ENCODE measurements at places on chromosomes 7 and 10. TPM values are rescaled to one million over a fixed set of nuclear protein-coding genes. Genes with fewer than 3 reads are reported as not detected.
A peak's percentile ranks its signal among the peaks of the same experiment; 100 is the strongest.

GRCh38 chr7:31633894-31634494 lies 53.0 kb upstream of the PPP1R17 start:
- H3K27me3 ChIP-seq: no peaks in the 10 kb centered on the region
- peak; percentile 55 for DNase-seq
- no peak overlapping the region for H3K27ac ChIP-seq
- H3K4me3 ChIP-seq: no peak overlapping the region
- H3K4me1 ChIP-seq: no peaks in the 10 kb centered on the region

DNA sequence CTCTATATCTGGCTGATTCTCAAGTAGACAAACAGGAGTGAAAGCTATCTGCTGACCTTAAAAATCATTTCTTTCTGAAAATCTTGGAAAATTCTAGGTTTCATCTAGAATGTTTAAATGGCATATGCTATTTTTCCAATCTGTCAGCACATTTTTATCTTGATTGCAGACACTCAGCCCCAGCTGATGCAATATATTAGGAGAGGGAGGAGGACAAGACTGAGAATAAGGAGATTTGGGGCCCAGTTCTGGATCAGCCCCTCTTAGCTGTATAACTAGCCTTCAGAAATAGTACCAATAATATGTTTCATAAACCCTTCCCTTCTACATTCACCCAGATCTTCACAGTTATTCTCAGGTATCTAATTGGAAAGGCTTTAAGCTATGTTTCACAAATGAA lies 131.2 kb downstream of the HDAC9 start:
- H3K4me1 ChIP-seq: no peaks in the 10 kb centered on the region
- no peak for DNase-seq
- no peaks in the 10 kb centered on the region for H3K36me3 ChIP-seq
- no peak overlapping the region for H3K27ac ChIP-seq

GRCh38 chr10:124700293-124701037 lies 43.7 kb downstream of the FAM53B start:
- H3K4me1 ChIP-seq: peaks cover 8% of the 10 kb centered on the region
- H3K36me3 ChIP-seq: no peaks in the 10 kb centered on the region
- peak overlapping the region; percentile 69 for H3K27ac ChIP-seq
- H3K27me3 ChIP-seq: no peaks in the 10 kb centered on the region

GRCh38 chr7:139627831-139628230 lies 104.3 kb downstream of the CLEC2L start:
- H3K4me1 ChIP-seq: no peaks in the 10 kb centered on the region
- peaks cover 14% of the 10 kb centered on the region for H3K36me3 ChIP-seq
- H3K4me3 ChIP-seq: no peak overlapping the region
- H3K27ac ChIP-seq: no peak overlapping the region

DNA sequence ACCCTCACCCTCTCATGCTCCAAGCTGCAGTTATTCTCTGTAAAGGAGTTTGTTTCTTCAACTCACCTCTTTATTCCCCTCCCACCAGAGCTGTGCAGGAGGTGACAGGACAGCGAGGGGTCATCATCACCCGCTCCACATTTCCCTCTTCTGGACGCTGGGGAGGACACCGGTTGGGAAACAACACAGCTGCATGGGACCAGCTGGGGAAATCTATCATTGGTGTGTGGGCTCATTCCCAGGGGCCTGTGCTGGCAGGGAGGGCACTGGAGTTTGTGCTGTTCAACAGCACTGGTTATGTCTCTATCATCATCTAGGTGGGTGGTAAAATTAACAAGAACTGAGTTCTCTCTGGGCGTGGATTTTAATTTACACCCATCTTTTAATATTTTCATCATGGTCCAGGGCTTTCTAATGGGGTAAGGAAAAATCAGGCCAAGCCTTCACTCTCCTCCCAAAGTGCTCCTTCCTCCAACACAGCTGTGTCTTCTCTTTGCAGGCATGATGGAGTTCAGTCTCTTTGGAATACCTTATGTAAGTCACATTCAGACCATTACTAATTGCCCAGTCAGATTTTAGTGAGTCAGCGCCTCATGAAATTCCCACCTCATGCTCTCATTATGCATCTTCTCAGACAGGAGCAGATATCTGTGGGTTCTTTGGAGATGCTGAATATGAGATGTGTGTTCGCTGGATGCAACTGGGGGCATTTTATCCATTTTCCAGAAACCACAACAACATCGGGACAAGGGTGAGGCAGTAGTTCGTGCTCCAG lies 61.6 kb downstream of the PRSS58 start:
- DNase-seq: no peak
- no peaks in the 10 kb centered on the region for H3K27me3 ChIP-seq
- H3K4me3 ChIP-seq: no peak overlapping the region
- no peaks in the 10 kb centered on the region for H3K36me3 ChIP-seq
- no peaks in the 10 kb centered on the region for H3K4me1 ChIP-seq

DNA sequence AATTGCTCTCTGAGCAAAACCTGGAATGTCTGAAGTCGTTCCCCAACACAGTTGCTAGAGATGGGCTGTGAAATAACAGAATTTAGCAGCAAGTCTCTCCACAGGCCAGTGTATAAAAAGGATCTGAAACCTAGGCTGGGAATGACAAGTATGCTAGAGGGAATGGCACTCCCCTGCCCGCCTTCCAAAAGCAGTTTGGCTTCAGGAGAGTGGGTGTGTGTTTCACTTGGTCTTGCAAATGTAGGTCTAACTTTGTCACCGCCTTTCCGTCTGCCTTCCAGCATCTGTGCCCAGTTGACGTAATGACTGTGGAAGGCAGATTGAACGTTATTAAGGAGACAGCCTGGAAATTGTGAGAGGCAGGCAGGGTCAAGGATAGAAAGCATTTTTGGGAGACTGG lies 18.0 kb upstream of the MTURN start:
- no peak overlapping the region for H3K27ac ChIP-seq
- no peak for DNase-seq

DNA sequence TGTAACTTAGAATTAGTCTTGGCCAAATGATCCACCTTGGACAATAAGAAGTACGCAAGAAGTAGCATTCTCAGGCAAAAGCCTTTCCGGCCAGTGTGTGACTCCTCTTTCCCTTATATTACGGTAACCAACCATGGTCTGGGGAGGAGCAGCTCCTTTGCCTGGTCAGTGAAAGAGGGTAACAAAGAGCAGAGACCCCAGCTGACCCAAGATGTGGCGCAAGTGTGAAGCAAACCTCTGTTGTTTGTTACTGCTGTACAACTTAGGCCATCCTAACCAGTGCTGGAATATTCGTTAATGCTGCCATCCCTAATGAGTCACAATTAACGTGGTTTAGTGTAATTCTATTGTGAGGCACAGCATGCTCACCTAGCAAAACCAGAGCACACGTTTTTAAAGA lies 44.0 kb downstream of the HIPK2 start:
- H3K27me3 ChIP-seq: no peaks in the 10 kb centered on the region
- H3K36me3 ChIP-seq: no peaks in the 10 kb centered on the region

DNA sequence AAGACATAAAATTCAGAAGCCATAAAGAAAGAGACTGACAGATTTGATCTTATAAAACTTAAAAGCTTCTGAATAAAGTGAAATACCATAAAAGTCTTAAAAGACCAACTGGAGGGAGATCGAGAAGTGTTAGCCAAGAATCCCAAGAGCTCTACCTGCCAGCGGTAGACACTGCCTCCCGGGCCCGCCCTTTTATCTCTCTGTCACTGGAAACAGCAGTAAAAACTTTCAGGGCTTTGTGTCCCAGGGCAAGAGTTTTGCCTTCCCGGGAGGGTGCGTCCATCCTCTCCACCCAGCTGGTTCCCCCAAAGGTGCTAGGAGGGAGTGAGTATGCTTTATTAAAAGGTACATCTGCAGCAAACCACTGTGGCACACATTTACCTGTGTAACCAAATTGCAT lies 5.8 kb downstream of the PLA2G12B start:
- H3K4me3 ChIP-seq: no peak overlapping the region
- no peaks in the 10 kb centered on the region for H3K27me3 ChIP-seq
- H3K27ac ChIP-seq: no peak overlapping the region
- H3K36me3 ChIP-seq: no peaks in the 10 kb centered on the region
- DNase-seq: no peak

- H3K27me3 ChIP-seq: no peaks in the 10 kb centered on the region
- H3K4me3 ChIP-seq: no peak overlapping the region
- H3K4me1 ChIP-seq: no peaks in the 10 kb centered on the region
- no peaks in the 10 kb centered on the region for H3K36me3 ChIP-seq
- DNase-seq: no peak
- no peak overlapping the region for H3K27ac ChIP-seq
Measured at GRCh38 chr7:102953406-102953805, 40.6 kb downstream of the LRRC17 start.

DNA sequence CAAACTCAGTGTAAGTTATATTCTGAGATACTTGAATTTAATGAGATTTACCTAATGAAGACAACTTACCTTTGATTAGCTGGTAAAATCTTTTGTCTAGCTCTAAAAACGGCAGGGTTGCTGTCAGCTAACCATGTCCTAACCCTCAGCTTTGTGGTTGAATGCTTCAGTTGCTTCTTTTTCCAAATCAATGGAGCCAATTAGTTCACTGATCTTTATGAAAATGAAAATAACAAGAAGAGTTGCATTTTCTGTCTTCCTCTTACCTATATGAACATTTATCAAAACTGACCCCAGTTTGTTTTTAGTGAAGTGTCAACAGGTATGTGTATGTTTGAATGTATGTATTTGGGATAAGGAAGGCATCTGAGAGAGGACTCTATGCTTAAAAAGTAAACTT lies 253.1 kb upstream of the MTPN start:
- no peak overlapping the region for H3K4me3 ChIP-seq
- H3K36me3 ChIP-seq: no peaks in the 10 kb centered on the region
- no peaks in the 10 kb centered on the region for H3K27me3 ChIP-seq
- no peak for DNase-seq
- no peak overlapping the region for H3K27ac ChIP-seq

GRCh38 chr7:1508277-1508758 lies 4.1 kb upstream of the INTS1 start:
- DNase-seq: no peak
- no peak overlapping the region for H3K27ac ChIP-seq
- peaks cover 1% of the 10 kb centered on the region for H3K4me1 ChIP-seq
- H3K4me3 ChIP-seq: no peak overlapping the region

DNA sequence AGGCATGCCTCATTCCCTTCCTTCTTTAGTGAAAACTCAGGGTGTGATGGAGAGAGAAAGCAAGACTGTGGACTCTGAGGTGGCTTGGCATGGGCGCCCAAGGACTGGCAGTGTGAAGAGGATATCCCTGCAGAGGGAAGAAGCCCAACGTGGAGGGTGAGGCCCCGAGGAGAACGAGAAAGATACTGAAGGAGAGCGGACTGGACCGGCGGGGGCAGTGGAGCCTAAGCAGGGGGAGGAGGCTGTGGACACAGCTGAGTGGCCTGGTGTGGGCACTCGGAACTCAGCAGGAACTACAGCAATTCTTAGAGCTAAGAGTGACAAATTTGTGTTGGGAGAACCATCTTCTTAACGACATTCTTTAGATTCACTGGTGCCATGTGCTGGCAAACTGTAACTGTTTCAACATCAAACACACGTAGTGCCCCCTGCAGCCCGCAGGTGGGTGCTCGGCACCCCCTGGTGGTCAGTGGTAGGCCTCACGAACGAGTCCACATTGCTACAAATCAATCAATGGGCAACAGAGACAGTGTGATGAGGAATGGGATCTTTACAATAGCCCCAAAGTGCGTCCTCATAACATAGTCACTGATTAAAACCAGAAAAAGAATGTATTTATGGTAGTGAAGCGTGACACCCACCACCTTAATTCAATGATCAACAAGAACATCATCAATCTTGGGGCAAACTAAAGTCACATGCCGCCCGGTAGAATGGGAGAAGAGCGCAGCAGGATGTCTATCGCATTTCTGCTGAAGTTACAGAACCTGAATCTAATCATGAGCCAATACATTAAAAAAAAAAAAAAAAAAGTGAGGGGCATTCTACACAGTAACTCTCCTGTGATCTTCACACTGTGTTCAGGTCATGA lies 2.0 kb upstream of the SFTPA1 start:
- H3K4me3 ChIP-seq: no peak overlapping the region
- no peaks in the 10 kb centered on the region for H3K27me3 ChIP-seq
- no peak overlapping the region for H3K27ac ChIP-seq
- peak; percentile 14 for DNase-seq
- no peaks in the 10 kb centered on the region for H3K4me1 ChIP-seq

The PDZD7 gene
- 0.82 TPM for total RNA-seq

The SPDYE3 gene
- total RNA-seq: 0.91 TPM

The FGL2 gene
- 6.3 TPM for total RNA-seq

The AFAP1L2 gene
- total RNA-seq: 34.1 TPM

The OR13A1 gene
- total RNA-seq: not detected

The NPSR1 gene
- not detected for total RNA-seq
